ENCODE measurements at places on chromosomes 6 and 20.

- DNase-seq, result peak; percentile 60
Observed at GRCh38 chr6:26172608-26172968, 85.4 kb downstream of the HFE start.

- DNase-seq, result no peak
Observed at GRCh38 chr20:19380211-19380610, 167.8 kb downstream of the SLC24A3 start.

DNA sequence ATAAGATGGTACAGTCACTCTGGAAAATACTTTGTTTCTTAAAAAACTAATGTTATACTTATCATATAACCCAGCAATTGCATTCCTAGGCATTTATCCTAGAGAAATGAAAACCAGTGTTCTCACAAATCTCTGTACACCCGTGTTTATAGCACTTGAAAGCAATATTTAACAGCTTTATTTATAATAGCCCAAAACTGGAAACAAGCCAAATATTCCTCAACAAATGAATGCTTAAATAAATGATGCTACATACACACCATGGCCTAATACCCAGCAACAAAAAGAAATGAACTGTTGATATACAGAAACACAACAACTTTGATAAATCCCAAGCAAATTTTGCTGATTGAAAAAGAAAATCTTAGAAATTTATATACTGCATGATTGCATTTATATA lies 51.3 kb downstream of the GFRA4 start:
- no peak for DNase-seq

DNA sequence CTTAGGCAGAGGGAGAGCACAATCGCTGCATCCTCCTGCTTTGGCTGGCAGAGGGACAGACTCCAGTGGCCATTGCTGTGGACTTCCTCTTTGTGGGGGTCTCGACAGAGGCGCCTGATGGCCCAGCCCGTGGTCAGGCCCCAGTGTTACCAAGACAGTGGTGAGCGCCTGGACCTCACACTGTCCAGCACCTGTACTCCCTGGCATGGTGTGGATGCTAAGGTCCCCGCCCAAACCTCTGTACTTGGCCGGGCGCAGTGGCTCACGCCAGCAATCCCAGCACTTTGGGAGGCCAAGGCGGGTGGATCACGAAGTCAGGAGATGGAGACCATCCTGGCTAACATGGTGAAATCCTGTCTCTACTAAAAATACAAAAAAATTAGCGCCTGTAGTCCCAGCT lies 2.3 kb upstream of the NTSR1 start:
- DNase-seq, result no peak

GRCh38 chr6:77040568-77041195 lies 422.6 kb downstream of the HTR1B start:
- no peak for DNase-seq

- DNase-seq, result no peak
Observed at GRCh38 chr6:99356641-99357040, 7.2 kb upstream of the FAXC start.

DNA sequence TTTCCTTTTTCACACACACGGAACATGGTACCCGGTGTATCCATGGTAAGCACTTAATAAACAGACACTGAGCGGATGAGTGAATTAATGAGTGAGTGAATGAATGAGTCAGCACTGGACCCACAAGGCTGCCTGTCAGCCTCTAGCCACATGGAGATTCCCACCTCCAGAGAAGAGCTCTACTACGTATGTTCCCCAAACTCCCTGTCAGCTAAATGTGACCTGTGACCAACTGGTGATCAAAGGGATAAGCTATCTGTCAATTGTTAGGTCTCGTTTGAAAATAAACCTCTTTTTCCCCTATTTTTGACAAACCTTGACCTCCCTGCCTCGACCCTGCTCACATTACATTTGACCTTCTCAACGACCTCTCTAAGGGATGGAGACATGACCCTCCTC lies 24.5 kb upstream of the TAF8 start:
- DNase-seq, result no peak

- DNase-seq, result no peak
Observed at GRCh38 chr6:38020593-38020992, 201.1 kb downstream of the ZFAND3 start.

DNA sequence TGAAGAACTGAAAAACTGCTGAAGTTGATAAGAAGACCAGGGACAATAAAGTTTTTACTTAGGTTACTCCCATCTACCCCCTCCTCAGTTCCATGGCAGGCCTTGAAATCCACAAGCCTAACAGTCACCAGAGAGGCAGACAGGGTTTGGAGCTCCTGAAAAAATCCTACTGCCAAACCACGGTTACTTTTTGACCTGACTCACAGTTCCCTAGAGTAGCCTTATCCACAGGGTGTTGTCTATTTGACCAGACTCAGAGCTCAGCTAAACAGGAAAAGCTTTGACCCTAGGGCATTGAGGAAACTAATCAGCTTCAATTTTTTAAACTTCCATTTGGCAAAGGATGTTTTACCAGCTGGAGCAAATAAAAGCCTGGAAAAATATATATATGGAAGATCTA lies 257.7 kb upstream of the NT5E start:
- DNase-seq, result no peak

GRCh38 chr6:130574146-130574545 lies 208.3 kb downstream of the TMEM200A start:
- no peak for DNase-seq

GRCh38 chr6:115902436-115902835 lies 158.3 kb downstream of the FRK start:
- DNase-seq, result no peak

GRCh38 chr20:53020834-53021233 lies 48.7 kb downstream of the TSHZ2 start:
- no peak for DNase-seq

DNA sequence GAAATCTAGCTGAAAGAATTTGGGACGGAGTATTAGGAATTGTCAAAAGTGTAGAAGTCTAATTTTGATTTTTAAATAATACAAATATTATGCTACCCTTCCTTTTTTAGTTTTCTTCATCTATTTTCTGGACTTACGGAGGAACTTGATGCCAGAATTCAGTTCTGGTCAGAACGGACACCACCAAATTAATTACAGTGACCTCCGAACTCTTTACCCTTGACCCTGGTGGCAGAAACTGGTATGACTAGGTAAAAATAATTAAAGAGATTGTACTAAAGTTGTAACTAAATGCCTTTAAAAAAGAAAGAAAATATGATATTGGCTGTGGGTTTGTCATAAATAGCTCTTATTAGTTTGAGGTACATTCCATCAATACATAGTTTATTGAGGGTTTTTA lies 751.1 kb upstream of the MAP3K7 start:
- DNase-seq, result no peak

DNA sequence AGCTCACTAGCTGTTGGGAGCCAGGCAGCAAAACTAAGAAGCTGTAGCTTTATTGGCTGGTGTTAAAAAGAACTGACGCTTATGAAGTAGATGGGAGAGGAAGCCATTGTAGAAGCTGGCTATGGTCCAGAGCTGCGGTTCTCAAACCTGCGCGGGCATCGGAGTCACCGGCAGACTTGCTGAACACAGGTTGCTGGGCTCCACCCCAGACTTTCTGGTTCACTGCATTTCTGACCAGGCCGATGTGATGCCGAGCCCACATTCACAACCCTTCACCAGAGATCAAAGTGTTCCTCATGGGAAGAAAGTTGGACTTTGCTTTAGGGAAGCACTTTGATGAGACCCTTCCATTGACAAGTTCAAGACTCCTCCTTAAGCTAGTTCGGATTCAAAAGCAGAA lies 231.6 kb downstream of the QKI start:
- no peak for DNase-seq

DNA sequence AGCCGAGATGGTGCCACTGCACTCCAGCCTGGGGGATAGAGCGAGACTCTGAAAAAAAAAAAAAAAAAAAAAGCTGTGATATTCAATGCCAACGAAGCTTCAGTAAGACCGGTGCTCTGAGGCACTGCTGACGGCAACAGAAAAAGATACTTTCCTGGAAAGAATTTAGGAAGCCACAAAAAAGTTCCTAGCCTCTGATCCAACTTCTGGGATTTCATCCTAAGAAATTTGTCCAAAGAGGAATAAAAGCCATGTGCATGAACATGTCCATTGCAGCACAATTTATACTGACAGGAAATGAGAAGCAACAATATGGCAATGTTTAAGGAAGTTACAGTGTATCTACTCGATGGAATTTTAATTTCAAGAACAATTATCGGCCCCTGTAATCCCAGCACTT lies 24.5 kb upstream of the CARMIL1 start:
- DNase-seq, result no peak

- no peak for DNase-seq
Observed at GRCh38 chr6:43267619-43268354, 24.5 kb downstream of the TTBK1 start.

GRCh38 chr20:51660672-51661608 lies 107.2 kb downstream of the ATP9A start:
- no peak for DNase-seq

- DNase-seq, result no peak
Observed at GRCh38 chr6:138491017-138491416, 8.3 kb downstream of the NHSL1 start.

GRCh38 chr6:69623357-69623756 lies 173.5 kb downstream of the LMBRD1 start:
- DNase-seq, result no peak

- DNase-seq, result peak; percentile 40
Observed at GRCh38 chr6:118705544-118706491, 54.4 kb upstream of the CEP85L start.

DNA sequence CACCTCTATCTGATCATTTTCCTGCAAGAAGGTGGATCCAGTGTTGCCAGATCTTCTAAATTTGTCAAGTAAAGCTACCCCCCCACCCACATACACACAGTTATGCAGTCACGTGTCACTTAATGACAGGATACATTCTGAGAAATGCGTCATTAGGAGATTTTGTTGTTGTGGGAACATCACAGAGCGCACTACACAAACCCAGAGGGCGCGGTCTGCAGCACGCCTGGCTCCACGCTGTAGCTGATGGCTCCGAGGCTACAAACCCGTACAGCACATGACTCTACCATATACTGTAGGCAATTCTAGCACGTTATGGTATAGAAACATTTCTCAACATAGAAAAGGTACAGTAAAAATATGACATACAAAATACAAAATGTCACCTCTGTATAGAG lies 126.9 kb downstream of the SYCP2 start:
- DNase-seq, result no peak

DNA sequence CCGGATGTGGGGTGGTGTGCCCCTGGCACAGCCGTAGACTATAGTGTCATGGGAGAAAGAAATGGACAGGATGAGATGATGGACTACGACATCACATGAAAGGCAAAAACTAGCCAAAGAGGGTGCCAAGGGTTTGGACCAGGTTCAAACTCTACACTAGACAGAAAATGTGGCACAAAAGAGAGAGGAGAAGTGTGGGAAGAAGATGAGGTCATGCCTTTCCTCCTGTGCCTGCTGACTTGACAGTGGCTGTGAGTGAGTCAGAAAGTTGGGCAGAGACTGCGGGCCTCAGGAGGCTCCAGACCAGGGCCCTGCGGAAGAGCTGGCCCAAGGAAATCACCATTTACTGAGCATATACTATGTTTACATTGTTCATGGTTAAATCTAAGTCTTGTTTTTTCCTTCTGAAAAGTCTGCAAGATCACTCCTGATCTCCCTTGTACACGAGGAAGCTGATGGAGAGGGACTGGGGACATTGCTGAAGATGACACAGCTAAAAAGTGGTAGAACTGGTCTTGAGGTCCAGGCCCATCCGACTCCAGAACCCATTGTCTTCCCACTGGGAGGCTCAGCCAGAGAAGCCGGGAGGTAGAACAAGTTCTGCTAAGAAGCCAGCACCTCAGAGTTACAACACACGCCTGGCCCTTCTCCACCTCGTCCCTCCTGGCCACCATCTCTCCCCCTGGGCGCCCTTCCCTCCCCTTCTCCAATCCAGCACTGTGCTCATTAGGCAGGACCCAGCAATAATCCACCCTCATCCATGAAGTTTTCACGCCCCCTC lies 35.6 kb downstream of the CNKSR3 start:
- DNase-seq, result no peak

DNA sequence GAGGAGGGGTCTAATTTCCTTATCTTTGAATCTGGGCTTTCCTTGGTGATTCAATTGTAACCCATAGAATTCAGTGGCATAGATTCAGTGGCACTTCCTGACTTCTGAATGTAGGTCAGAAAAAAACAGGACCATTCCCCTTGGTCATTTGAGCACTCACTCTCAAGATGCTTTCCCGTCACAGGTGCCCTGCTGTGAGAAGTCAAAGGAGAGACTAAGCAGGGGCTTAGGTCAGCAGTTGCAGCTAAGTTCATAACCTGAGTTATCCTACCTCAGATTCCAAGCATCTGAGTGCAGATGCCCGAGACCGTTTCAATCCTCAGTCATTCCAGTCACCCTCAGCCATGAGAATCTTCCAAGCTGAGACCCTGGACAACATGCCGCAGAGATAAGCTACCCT lies 506.6 kb downstream of the FRK start:
- DNase-seq, result no peak

DNA sequence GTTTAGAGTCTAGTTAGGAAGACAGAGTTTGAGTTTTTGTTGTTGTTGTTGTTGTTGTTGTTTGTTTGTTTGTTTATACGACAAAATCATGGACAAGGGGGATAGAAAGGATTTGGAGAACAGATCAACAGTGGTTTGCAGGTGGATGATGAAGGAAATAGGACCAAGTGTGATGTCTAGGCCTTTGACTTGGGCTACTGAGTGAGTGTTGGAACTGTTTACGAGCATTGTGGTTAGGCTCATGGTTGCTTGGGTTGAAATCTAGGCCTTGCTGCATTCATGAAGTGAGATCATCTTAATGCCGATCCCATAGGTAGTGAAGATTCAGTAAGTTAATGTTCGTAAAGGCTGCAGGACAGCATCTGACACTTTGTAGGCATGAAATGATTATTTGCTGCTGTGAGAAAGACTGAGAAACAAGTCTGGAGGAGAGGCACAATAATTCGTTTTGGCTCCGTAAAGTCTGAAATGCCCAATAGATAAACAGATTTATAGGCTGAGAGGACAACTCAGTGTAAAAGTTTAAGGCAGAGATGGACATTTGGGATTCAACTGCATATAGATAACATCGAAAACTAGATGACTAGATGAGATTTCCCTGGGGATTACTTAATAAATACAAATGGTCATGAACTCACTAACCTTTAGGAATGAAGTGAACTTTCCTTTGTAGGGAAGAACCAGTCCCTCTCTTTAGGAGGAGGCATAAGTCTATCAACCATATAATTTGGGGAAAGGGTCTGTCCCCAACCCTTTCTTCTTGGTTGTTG lies 70.0 kb downstream of the HDDC2 start:
- no peak for DNase-seq

GRCh38 chr6:21265034-21265729 lies 328.4 kb upstream of the SOX4 start:
- DNase-seq, result no peak

DNA sequence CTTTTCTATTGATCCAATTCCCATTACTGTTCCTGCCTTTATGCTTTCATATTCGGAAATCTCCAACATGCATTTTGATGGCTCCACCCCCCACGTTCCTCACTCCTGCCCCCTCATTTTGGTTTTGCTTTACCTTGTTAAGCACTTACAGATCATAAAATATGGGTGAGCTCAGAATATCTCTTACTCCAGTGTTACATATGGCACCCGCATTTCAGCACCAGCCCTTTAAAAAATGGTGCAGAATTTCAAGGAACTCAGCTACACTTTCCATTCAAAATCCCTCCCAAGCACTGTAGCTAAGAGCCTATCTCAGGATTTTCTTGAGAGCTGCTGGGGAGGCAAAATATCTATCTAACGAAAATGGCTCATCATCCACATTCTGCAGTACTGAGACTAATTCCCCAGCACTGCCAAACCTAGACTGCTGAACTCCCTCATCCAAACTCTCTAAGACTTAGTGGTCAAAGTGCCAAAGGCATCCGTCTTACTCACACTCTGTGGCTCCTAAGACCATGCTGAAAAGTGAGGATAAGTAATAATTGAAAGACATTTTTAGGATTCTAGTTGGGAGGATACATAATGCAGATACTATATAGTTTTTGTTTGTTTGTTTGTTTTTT lies 7.8 kb downstream of the SGK1 start:
- DNase-seq, result no peak

All from CD4-positive, alpha-beta T cell treated with Interleukin-21 for 1 hour (primary cell).